MG63 (cell line): ENCODE measurements at places on chromosomes 16 and 17. TPM values are rescaled to one million over a fixed set of nuclear protein-coding genes. Genes with fewer than 3 reads are reported as not detected.

- DNase-seq = no peak
Measured at GRCh38 chr17:19250421-19251173, 13.4 kb downstream of the EPN2 start.

GRCh38 chr17:81931557-81932332 is 4.2 kb upstream of the MAFG start:
- DNase-seq = no peak

NHLRC4 gene
- not detected in 2 replicates for total RNA-seq

BRIP1 gene
- 5.5 and 11.7 TPM in 2 replicates for total RNA-seq

CNGB1 gene
- not detected in 2 replicates for total RNA-seq

- DNase-seq = no peak
Measured at GRCh38 chr16:57825298-57826044, 23.2 kb upstream of the KIFC3 start.

DNA sequence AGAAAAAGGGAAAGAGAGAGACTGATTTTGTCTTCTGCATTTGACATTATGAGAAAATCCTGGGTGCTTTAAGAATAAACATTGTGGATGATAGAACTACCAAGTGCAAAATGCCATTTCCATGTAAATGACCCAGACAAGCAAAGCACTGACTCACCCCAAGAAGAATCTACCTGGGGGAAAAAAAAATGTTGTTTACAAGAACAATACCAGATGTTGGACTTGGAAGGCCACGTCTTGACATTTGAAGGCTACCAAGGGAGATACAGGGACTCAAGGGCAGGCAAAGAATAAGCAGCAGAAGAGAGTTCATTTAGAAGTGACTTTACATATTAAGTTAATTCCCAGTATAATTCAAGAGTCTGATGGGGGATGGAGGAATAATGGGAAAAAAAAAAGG is 125.3 kb downstream of the TMEM114 start:
- no peak for DNase-seq

DNA sequence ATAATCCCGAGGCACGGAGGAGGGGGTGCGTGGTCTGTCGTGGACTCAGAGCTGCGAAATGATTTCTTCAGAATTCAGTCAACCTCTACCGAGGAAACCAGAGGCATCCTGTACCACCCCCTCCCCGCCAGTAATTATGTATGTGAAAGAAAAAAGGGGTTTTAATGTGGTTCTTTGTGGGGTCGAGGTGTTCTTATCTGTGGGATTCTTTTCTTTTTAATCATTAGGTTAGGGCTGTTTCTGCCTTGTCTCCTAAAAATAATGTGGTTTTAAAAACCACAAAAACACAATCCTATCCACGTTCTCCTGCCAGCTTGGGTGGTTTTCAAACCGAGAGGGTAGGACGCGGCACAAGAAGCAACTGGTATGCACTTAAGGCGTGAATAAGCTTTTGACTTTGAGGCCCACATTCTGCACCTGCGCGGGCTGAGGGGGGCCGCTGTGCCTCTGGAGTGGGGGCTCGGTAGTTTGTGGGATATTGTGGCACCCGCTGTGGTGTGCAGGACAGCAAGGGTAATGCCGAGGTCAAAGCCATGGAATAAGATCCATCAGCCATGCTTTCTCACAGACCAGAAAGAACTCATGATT is 1.0 kb downstream of the SLC47A1 start:
- DNase-seq = no peak

GRCh38 chr17:64115043-64115698 is 14.8 kb downstream of the ERN1 start:
- peak; percentile 43 for DNase-seq

DNA sequence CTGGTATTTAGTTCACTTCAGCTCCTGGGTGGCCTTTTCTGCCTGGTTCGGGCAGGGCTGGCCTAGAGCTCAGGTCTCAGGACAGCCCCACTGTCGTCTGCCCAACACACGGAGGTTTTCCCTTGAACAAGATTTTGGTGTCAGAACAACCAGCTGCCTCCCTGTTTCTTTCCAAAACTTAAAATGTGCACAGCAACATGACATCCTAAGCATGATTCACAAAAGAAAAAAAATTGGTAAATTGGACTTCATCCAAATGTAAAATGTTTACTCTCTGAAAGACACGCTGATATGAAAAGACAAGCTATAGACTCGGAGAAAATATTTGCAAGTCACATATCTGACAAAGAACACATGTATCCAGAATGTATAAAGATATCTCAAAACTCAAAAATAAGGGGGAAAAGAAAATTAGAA is 197.8 kb upstream of the CHMP6 start:
- DNase-seq = no peak

NXN gene
- 95.7 and 100 TPM in 2 replicates for total RNA-seq

- no peak for DNase-seq
Measured at GRCh38 chr16:72620348-72620747, 427.6 kb downstream of the ZFHX3 start.

GRCh38 chr17:10474536-10474935 is 5.2 kb upstream of the MYH4 start:
- no peak for DNase-seq

- DNase-seq = no peak
Measured at GRCh38 chr16:66544016-66544757, 5.7 kb downstream of the TK2 start.
